ENCODE measurements at places on chromosomes 7 and 10. TPM values are rescaled to one million over a fixed set of nuclear protein-coding genes. Genes with fewer than 3 reads are reported as not detected.

GRCh38 chr7:28292834-28293526, 112.4 kb upstream of the JAZF1 start:
- DNase-seq, result no peak

- no peak for DNase-seq
Measured at GRCh38 chr7:74283858-74284447, 5.3 kb upstream of the CLIP2 start.

GRCh38 chr7:144819566-144819965, 16.3 kb downstream of the TPK1 start:
- no peak for DNase-seq

The TUBB8 gene
- total RNA-seq, result not detected

The CYP3A4 gene
- not detected for total RNA-seq

DNA sequence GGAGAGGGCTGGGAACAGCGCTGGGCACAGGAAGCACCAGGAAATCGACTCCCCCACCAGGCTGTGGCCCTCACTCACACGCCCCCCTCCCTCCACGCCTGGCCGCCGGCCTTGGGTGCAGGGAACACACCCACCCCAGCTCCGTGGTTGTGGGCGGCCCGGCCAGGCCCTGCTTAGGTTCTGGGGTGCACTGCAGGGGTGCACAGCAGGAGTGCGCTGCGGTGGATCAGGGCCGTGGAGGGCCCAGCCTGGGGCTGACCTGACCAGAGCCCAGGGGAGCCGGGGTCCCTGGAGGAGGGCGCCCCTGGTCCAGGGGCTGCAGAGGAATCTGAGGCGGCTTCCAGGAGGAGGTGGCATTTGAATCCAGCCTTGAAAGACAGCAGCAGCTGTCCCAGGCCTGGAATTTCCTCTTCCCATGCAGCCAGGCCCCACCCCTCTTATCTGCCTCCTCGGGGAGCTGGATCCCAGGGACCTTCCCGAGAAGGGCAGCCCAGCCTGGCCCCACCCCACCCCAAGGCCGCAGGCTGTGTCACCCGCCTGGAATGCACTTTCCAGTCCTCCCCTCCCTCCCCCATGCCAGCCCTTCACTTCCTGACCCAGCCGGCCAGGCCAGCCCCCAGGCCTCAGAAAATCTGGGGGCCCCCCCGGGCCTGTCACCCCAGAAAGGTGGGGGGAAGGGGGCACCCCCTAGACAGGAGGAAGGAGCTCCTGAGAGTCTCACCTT, 18.4 kb upstream of the PDGFA start:
- DNase-seq, result peak; percentile 90

The C10orf105 gene
- total RNA-seq, result 0.42 TPM

DNA sequence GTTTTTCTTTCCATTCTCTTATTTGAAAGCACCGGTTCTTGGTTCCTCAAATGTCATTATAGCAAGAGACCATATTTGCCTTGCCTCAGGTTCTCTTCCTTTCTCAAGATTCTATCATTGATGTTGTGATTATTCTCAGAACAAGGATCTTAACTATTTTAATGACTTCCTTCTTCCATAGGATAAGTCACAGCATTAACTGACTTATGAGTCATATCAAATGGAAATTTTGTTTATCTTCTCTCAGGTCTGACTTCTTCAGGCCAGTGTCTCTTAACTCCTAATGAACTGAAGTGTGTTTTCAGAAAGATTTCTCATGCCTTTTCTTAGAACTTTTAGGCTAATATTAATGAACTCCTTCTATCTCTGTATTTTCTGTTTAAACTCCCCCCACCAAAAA, 794.6 kb upstream of the LRRN3 start:
- no peak for DNase-seq

GRCh38 chr7:22675917-22676343, 51.1 kb upstream of the IL6 start:
- no peak for DNase-seq

DNA sequence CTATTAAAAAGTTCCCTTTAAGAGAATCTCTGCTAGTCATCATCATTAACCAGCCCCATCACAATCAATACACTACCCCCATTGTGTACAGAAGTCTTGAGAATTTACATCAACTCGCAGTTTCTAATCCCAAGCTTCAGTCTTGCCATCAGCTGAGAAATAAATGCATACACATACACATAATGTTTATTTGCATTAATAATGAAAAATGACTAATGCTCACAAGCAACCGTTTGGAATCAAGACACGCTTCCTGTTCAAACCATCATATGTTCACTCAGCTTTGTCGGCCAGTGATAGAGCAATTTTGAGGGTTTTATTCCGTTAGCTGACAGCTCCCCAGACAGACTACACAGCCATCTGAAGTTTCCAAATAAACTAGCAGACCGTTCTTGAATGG, 287.1 kb downstream of the SFMBT2 start:
- no peak for DNase-seq

The LIMK1 gene
- 18.9 TPM for total RNA-seq

- peak; percentile 6 for DNase-seq
Measured at GRCh38 chr10:69807696-69808095, 6.0 kb downstream of the COL13A1 start.

The LIPJ gene
- total RNA-seq, result not detected

The CC2D2B gene
- total RNA-seq, result 11.8 TPM

The POM121L12 gene
- not detected for total RNA-seq

The ANKRD7 gene
- total RNA-seq, result 0.65 TPM

- no peak for DNase-seq
Measured at GRCh38 chr10:13158401-13158800, 3.0 kb upstream of the MCM10 start.

The NAT16 gene
- not detected for total RNA-seq

DNA sequence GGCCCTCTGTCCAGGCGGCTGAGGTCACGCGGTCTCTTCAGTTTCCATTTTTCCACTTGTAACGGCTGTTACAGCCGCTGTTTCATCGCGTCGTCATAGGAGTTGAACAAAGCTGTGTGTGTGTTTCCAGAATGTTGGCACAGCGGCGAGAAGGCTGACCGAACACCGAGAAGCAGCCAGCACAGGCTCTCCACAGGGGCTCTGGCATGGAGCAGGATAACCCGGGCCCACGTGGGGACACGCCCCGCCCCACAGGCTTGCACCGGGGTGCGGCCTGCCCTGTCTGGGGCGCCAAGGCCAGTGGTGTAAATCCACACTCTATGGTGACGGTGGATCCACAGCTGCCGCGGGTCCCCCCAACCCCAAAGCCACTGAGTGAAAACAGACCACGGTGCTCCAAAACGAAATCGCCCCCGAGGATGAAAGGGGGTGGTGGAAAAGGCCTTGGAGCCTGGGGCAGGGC, 448.2 kb downstream of the DNAJB6 start:
- DNase-seq, result no peak

DNA sequence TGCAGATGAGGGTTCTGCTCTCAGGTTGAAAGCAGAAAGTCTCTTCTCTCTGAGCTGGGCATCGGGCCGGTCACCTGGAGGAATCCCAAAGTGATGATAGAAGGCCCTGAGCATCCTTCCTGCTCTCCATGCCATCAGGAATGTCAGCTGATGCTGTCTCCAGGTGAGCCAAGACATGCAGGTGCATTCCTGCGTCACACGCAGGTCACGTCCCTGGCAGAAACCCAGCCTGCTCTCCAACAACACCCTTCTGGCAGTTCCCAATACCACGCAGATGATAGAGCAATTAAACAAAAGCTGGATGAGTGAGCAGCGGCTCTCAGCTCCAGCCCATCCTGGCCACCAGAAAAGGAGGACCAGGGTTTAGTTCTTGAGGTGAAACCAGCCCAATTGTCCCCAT, 6.9 kb upstream of the WIPI2 start:
- DNase-seq, result no peak

GRCh38 chr7:150974468-150975391, 3.4 kb downstream of the KCNH2 start:
- DNase-seq, result no peak

DNA sequence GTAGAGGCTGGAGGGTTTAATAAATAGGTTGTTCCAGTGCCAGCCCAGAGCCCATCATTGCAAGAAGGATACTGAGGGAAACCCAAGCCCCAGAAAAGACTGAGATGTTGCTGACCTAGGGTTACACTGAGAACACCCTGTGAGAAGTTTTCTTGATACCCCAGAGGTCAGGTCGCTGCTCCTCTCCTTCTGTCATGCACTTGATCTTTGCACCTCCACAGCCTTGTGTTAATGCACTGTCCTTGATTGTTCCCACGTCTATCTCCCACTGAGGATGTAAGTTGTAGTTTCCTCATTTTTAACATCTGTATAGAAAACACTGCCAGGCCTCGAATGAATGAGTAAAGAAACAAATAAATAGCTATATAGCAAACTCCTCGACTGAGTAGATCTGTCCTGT, 195.3 kb upstream of the AHR start:
- no peak for DNase-seq

DNA sequence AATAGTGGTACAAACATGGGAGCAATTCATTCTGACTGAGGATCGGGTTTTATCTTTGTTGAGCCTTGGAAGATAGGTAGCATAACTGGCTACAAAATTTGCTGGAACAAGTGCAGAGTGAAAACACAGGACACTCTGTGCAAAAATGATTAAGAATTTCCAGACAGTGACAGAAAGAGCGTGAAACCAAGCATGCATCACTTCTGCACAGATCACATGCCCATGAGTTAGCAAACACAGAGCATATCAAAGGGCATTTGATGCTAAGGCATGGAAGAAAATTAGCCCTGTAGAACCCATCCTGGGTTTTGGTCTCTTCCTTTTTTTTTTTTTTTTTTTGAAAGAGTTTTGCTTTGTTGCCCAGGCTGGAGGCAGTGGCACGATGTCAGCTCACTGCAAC, 28.3 kb downstream of the TECTB start:
- DNase-seq, result no peak

- DNase-seq, result no peak
Measured at GRCh38 chr10:25017154-25017590, 760 bp downstream of the THNSL1 start.

DNA sequence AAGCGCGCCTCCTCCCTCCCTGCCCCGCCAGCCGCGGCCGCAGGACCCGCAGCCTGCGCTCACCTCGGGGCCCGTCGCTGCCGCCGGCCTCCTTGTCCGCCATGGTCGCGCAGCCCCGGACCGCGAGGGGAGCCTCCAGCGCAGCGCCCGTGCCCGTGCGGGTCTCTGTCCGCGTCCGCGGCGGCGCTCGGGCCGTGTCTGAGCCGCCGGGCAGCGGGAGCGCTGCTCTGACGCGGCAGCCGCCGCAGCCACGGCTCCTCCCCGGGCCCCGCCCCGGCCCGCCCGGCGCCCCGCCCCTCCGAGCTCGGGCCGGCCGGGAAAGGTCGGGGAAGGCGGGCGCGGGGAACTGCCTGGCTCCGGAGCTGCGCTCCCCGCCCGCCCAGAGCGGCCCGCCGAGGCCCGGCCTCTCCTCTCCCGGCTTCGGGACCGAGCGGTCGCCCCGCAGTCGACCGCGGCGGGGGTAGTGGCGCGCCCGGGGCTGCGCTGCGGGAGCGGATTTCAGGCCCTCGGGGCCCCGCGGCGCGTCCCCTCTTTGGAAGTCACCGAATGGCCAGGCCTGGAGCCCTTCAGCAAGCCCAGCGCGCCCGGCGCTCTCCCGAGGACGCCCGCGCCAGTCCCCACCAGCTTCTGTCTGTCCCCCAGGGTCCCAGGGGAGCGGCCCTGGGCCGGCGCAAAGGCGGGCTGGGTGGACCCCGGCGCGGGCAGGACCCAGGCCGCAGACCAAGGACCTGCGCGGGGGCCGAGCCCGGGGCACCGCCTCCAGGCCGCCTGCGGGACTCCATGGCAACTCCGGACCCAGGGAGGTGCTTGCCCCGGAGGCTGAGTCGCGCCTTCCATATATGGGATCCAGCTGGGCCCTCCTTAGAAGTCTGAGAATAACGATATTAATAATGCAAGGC, at the start of gene HSPA12A:
Gene HSPA12A (minus strand): TSS at position 200 of the 899 bp plus-strand sequence. CDS start 97 bp downstream, at position 103.
- DNase-seq, result peak; percentile 94

The KCP gene
- 6.1 TPM for total RNA-seq

Measured in aorta (tissue), 5 donors.